ENCODE measurements at places on chromosomes 11 and 22. TPM values are rescaled to one million over a fixed set of nuclear protein-coding genes. Genes with fewer than 3 reads are reported as not detected.

Gene ANO1
- total RNA-seq: 71.4 TPM

Gene MMP8
- total RNA-seq: not detected

Gene THY1
- total RNA-seq: 51.6 TPM

Gene CEP126
- 1.2 TPM for total RNA-seq

Gene DEFB131B
- not detected for total RNA-seq

Gene VSIG10L2
- total RNA-seq: not detected

Gene OR2AG2
- total RNA-seq: 0.03 TPM

Gene SPATA19
- not detected for total RNA-seq

Gene FGF4
- total RNA-seq: not detected

Gene FAM180B
- not detected for total RNA-seq

GRCh38 chr11:46916286-46917108, 1.9 kb downstream of the LRP4 start:
- DNase-seq: peak; percentile 81

GRCh38 chr22:32706149-32706548, 95.4 kb upstream of the TIMP3 start:
- DNase-seq: no peak

GRCh38 chr11:116049383-116049782, 545.2 kb upstream of the CADM1 start:
- DNase-seq: no peak

GRCh38 chr11:36309779-36310178, 13.7 kb downstream of the PRR5L start:
- DNase-seq: no peak

GRCh38 chr22:42814215-42814614, 42.9 kb downstream of the ARFGAP3 start:
- no peak for DNase-seq

DNA sequence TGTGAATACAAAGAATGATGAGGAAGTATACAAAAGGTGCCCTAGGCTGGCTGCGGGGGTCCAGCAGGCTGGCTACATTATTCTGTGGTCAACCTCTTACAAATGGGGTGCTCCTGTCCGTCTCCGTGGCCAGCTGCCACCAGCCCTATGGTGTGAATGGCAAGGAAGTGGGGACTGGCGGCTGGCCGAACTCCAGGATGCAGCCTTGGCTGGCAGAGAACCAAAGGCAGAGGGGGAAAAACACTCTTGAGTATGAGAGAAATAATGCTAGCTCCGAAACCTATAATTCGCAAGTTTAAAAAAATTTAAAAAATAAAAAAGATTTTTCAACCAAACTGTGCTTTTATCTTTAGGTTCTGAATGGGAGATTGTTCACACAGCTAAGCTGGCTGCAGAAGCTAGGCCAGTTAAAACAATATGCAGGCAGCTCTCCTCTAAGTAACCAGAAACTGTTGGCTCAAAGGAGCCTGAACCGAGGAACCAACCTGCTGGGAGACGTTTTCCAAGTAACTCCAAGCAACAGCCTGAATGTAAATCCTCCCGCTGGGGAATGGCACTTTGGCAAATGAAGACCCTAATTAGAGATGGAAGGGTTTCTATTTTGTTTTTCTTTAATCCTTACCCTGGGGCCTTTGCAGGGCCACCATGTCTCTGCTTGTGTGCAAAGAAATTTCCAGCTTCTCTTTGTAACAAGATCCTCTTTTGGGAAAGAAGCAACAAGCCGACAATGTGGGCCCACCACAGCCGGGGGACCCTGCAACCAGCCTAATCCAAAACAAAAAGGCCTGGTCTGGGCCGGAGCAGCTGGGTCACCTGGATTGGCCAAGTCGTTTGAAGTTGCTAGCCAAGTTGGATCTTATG, 50.2 kb downstream of the C22orf31 start:
- DNase-seq: no peak

DNA sequence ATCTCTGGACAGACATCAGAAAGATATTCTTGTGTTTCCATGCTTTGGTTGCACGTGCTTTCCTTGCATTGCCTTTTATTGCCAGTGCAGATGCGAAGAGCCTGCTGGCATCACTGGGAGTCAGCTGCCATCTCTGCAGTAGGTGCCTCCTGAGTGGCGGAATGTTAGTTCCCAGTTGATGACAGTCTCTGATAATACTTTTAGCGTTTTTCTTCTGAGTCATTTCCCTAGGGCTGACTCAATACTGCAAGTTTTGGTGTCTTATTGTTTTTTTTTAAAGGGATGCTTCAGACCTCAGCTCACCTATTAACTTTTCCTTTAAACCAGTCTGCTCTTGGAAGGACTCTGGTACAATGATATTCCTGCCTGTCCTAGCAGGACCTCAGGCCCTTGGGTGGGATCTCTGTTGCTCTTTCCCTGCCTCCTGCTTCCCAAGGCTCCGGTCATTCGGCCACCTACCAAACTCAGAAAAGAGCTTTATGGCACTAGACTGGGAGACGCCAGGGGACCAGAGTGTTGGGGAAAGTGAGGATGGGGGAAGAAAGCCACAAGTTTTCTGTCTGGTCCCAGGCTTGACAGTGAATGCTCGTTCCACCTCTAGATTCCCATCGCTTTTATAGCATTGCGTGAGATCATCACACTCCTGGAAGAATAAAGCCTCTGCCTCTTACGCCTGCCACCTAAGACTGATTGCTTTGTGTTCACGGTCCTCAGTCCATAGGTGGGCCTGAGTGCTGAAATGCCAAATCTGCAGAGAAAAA, 308.7 kb downstream of the DDX10 start:
- DNase-seq: peak; percentile 87

DNA sequence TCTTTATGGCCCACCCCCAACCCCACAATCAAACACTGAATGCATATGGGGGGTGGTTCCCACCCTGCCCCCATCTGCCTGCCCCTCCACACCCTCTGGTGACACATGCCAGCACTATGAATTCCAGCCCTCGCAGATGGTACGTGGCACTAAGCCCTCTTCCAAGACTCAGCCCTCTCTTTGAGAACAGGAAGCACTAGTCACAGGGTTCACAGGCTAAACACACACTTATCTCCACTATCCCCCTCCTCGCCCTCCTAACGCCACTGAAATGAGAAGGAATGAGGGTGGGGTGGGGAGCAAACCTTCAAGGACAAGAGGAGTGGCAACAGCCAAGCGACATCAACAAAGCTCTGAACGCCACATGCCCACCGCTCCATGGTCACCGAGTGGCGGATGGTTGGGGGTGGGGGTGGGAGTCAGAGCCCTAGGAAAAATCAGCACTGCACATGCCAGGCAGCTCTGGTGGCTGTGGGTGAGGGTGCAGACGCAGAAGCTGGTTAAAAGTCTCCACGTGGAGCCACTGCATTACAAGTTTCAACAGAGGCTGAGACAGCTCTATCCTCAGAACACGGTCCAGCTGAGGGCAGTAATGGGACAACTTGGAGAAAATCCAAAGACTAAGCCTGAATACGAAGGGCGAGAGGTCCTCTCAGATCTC, 33.6 kb downstream of the TMEM184B start:
- peak; percentile 72 for DNase-seq

DNA sequence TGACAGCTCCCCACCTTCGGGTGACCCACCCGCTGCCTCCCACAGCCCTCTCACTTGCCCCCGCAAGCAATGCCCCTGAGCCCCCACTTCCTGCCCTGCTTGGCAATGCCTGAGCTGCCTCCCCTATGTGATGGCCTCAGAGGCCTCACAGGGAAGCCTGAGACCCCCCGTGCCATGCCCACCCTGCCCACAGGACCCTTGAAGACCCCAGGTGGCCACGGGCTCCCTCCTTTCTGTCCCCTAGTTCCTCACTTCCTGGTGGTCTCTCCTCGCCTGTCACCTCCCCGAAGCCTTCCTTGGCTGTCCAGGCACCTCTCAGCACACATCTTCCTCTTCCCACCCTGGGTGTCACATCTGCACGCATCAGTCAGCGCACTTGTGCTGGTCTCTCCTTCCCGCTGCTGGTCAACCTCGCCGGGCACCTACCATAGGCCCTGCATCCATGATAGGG, 90.5 kb downstream of the BRD1 start:
- no peak for DNase-seq

- DNase-seq: no peak
Measured at GRCh38 chr11:9977554-9977953, 313.7 kb downstream of the SWAP70 start.

- no peak for DNase-seq
Measured at GRCh38 chr11:44243595-44244343, 66.2 kb downstream of the ALX4 start.

- DNase-seq: no peak
Measured at GRCh38 chr22:20523086-20523983, 15.9 kb downstream of the MED15 start.

DNA sequence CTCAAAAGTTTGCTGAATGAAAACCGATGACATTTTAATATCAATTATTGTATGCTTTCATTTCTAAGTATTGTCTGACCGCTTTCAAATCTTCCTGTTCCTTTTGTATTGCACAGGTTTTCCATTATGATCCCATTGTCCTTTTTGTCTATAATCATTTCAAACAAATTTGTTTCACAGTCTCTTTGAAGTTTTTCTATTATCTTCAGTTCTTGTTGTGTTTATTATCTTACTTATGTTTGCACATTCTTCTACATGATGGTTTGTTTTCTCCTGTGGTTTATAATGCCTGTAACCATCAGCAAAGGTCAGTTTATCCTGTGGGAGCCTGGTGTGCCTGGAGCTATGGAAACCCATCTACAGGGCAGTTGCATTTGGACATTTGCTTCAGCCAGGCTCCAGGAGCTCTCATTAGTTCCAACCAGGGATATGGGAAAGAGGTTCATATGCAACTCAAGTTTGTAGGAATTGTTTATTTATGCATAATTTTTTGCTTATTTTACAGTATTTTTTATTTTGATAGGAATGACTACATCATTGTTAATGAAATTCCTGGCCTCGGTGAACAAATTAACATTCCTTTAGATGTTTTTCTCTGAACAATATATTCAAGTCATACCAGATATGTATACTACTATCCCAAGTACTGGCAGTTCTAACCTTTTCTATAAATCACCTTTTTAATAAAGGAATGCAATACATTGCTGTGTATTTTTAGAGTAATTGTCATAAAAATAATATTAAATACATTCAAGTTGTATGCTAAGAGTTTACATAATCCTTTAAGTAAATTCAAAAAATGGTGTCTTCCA, 179.2 kb downstream of the SBF2 start:
- DNase-seq: no peak

GRCh38 chr22:33209930-33210784, 152.0 kb upstream of the SYN3 start:
- DNase-seq: no peak

- no peak for DNase-seq
Measured at GRCh38 chr11:43898574-43898973, 17.9 kb downstream of the ALKBH3 start.

- no peak for DNase-seq
Measured at GRCh38 chr11:101914341-101914737, 471 bp upstream of the CEP126 start.

DNA sequence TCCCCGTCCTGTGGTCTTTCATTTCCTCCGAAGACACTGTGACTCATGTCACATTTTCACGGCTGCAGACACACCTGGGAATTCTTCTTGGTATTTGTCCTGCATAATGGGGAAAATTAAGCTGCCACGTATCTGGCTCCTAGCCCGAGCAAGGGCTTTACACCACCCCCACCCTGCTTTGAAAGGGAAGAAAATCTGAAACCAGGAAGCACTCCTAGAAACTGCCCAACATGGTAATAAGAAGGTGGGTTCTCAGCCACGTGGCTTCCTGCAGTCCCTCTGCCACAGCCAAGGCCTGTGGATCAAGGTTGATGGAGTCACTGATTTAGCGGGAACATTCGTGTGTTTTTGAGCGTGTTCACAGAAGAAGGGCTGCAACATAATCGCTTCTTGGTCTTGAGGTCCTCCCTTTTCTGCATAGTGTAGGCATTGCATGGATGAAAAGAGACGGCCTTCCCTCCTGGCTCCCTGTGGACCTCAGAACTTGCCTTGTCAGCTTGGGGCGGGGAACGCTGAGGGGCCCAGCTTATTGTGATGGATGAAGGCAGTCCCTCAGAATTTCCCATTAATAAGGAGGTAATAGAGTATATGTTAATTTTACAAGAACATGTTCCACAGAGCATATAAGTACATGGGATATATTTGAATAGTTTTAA, 292.0 kb downstream of the NTM start:
- no peak for DNase-seq

- DNase-seq: no peak
Measured at GRCh38 chr11:36791957-36792356, 193.9 kb upstream of the RAG2 start.

DNA sequence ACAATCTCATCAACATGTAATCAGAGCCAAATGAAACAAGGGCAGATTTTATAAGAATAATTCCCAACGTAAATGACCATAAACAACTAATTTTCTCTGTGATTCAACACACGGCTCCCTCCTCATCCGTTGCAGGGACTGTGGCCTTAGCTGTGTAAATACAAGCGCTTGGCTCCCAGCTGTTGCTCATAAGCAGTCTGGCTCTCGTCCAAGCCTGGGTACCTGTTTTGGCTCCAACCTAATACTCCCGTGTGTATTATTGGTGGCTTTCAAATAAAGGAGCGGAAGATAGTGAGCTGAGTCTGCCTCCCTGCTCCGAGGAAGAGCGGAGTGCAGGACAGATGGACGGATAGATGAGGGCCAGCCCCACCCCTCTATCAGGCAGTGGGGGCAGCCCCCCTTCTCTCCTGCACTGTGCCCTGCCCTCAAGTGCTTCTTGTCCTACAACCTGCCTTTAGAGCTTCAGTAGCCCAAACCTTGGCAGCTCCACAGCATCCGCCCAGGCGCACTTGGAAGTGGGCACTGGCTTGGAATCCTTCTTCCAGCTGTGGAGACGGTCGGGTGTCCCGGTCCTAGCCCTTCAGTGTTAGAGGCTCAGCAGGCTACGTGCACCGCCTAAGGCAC, 670.9 kb downstream of the BRD1 start:
- DNase-seq: no peak

DNA sequence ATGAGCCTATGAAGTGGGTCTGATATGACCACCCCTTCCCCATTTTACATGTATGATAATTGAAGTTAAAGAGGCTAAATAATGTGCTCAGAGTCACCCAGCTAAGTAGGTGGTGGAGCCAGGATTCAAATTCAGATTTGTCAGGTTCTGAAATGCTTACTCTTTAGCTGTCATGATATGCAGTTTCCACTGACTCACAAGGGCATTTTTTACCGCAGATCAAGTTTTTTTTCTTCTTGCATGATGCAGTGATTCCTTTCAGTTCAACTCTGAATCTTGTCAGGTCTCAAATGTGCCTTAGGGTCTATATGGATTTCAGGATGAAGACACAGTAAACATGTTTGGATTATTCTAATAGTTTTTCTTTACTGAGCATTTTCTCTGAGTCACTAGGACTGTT, 12.6 kb upstream of the TRIM44 start:
- peak; percentile 86 for DNase-seq

GRCh38 chr11:113363996-113364641, 23.5 kb upstream of the ANKK1 start:
- no peak for DNase-seq

DNA sequence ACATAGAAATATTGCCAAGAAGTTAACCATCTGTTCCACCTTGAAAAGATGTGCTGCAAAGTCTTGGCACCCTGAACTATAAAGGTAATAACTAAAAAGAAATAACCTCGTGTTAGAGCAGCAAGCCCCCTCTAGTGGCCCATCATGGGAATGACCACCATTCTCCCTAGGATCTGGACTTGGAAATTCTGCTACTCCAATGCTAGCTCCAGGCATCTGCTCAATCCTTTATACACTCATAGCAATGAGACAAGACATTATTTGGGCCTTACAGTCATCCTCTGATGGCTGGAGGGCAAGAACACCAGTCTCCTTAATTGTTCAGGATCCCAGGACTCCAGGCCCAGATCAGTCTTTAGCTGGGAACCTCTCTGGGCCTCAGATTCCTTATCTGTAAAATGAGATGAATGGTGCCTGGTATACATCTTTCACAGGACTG, 76.0 kb downstream of the CWC15 start:
- no peak for DNase-seq

GRCh38 chr22:22410121-22410520, 98.4 kb downstream of the ZNF280B start:
- DNase-seq: no peak

Data from foreskin keratinocyte (primary cell).